Activated CD8-positive, alpha-beta T cell treated with anti-CD3 and anti-CD28 coated beads for 36 hours (primary cell): ENCODE measurements at places on chromosomes 1 and 21. TPM values are rescaled to one million over a fixed set of nuclear protein-coding genes. Genes with fewer than 3 reads are reported as not detected.

The PALMD gene
- not detected for total RNA-seq

The SPRR2G gene
- total RNA-seq, result not detected

The SELP gene
- total RNA-seq, result 0.50 TPM

The DENND2C gene
- total RNA-seq, result 1.5 TPM
